Pulmonary artery endothelial cell (primary cell): ENCODE measurements at places on chromosomes 5 and 9. TPM values are rescaled to one million over a fixed set of nuclear protein-coding genes. Genes with fewer than 3 reads are reported as not detected.

- DNase-seq: no peak
These were observed 45.5 kb upstream of the LARP1 start for GRCh38 chr5:154709368-154710305.

FXN gene
- 6.3 and 6.8 TPM in 2 replicates for total RNA-seq

- DNase-seq: no peak
These were observed 236.5 kb upstream of the TRIM32 start for GRCh38 chr9:116450378-116451139.

PCDHA8 gene
- total RNA-seq: under 0.01 and 0.04 TPM in 2 replicates

DNA sequence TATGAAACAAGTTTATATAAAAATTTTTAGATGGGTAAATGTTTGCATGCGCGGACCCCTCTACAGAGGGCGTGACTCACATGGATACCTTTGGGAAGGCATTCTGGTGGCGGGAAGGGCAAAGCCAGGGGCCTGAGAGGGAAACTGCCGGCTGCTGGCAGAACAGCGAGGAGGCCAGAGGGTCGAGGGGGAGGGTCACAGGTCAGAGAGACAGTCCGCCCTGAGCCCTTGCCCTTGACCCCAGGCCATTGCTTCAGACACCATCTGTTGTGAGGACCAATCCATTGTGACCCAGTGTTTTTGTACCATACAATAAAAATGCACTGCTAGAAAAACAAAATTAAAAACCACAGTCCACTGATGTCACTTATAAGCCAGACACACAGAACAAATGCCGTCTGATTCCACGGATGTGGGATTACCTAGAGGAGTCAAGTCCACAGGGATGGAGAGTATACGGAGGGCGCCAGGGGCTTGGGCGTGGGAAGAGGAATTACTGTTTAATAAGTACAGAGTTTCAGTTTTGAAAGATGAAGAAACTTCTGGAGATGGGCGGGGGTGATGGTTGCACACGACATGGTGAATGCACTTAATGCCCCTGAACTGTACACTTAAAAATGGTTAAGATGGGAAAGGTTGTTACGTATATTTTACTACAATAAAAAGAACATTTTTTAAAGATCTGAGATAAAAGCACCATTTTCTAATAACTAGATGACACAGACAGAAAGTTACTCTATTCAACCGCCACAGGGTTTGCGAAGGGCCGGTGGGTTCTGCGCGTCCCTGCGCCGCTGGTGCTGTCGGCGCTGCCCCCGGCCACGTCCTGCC lies 12.0 kb downstream of the BTNL9 start:
- DNase-seq: no peak

TEK gene
- total RNA-seq: 98.9 and 100 TPM in 2 replicates

CNTLN gene
- total RNA-seq: 8.6 and 11.0 TPM in 2 replicates

GRCh38 chr5:116137544-116138378 lies 52.9 kb downstream of the COMMD10 start:
- peak; percentile 3 for DNase-seq
